ENCODE measurements at places on chromosomes 1 and 21.

DNA sequence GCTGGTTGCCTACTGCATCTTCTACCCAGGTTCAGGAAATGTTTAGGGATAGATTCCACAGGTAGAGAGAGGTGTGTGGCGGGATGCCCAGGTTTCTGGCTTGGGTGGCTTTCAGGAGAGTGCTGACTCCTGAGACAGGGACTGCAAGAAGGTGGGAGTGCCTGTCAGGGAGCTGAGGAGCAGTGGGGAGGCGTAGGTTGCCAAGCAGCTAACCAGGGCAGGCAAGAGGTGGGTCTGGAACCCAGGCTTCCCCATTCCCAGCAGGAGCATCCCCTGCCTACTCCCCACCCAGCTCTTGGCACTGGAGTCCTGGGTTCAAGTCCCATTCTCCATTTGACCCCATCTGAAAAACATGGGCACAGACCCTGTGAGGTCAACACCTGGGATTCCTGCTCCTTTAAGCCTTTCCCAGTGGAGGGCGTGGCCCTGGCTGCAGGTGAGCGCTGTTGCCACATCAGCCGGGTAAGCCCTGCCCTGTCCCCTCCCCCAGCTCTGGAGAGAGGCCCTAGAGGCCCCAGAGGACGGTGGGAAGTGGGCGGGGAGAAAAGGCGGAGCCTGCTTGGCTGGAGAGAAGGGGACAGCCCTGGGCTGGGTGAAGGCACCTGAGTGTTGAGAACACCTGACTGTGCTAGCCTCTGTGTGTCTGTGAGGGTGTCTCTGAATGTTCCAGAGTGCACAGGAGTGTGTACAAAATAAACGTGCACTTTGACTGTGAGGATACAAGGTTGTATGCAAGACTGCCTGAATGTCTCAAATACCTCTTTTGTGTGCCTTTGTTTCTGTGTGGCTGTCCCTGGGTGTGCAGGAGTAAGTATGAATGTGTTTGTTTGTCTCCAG is 14.0 kb upstream of the SYNC start:
- DNase-seq = no peak

DNA sequence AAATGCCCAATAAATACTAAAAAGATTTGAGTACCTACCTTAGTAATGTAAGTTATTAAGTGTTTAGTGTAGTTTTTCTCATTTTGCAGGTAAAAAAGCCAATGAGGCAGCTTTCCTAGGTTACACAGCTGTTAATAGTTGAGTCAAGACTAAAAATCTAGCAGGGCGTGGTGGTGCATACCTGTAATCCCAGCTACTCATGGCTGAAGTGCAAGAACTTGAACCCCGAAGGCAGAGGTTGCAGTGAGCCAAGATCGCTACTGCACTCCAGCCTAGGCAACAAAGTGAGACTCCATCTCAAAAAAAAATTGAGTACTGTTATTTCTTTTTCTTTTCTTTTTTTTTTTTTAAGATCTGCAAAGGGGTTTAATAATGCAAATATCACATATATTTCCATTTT is 7.7 kb downstream of the YBX1 start:
- no peak for DNase-seq

- DNase-seq = no peak
Observed at GRCh38 chr1:85330214-85330631, 53.8 kb upstream of the BCL10 start.

DNA sequence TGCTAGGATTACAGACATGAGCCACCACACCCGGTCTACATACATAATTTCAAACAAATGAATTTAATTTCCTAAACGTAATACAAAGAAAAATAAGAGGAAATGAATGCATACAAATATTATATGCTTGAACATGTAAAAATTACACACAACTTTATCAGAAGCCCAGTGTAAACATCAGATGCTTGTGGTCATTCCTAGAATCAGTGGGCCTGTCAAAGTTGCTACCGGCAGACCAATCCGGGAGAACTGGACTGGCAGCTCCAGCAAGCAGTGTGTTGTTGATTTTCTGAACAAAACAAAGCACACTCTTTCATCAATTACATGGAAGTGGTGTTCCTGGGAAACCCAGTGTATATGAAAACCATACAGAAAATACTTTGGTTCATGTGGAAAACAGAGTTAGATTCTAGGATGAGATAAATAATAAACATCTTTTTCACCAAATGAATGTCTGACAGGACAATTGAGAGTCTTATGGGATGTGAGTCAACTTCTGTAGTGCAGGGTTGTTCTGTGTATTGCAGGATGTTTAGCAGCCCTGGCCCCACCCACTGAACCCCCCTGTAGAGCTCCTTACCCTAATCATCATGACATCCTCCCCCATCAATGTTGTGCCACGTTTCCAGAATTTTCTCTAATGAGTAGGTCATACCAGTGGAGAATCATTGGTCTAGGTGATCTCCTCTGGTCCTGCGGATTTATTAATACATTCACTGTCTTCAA is 33.8 kb downstream of the MFSD2A start:
- DNase-seq = no peak

- no peak for DNase-seq
Observed at GRCh38 chr1:228410671-228411070, 4.0 kb upstream of the TRIM11 start.

DNA sequence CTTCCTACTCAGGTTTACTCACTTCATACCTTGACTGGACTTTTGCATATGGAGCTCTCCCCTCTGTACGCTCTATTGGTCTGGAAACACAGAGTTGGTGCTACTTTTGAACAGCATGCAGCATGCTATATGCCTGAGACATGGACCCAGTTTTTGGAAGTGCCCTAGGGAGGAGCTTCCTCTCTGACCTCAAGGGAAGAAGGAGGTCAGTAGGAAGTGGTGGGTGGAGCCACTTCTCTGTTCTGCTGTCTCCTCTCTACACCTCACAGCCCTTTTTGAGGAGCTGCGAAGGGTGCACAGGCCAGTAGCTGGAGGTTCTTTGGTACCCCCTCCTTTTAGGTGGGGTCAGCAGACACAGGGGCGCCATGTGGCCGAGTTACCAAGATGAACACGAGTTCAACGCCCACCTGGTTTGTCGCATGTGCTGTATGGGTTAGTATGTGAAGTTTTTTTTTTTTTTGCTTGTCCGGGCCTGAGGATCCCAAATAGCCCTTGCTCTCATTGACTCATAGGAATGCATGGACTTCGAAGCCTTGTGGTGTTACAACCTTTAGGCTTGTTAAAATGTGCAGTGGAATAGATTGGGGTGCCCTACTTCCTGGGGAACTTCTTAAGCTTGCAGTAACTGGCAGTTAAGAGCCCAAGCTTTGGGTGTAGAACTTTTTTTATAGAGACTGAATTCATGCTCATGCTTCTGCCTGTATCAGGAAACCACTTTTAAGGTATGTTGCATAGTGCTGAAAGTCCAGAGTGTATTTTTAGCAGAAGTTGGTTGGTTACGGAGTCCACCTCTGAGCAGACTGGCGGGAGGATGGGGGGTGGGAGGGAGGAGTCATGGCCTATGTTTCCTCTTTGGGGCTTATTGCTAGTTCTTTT is 10.7 kb downstream of the MACF1 start:
- DNase-seq = no peak

GRCh38 chr1:112807999-112808398 is 92.9 kb upstream of the PPM1J start:
- no peak for DNase-seq

GRCh38 chr1:93817819-93818569 is 61.0 kb downstream of the DNTTIP2 start:
- DNase-seq = no peak

DNA sequence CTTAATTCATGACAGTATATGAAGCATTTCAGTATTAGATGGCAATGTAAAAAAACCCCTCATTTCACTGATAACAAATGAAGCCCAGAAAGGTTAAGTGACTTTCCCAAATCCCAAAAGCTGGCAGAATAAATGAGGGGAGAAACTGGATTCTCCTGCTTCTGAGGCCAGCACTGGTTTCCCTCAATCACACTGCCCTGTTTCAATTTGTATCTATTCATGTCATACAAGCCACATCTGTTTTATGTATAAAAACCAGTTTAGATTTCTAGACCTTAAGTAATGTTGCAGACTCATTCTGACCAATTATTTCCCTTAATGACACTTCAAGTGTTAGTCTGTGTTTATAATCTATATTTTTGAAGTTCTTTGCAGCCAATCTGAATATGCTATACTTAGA is 16.8 kb downstream of the PLPPR4 start:
- no peak for DNase-seq

DNA sequence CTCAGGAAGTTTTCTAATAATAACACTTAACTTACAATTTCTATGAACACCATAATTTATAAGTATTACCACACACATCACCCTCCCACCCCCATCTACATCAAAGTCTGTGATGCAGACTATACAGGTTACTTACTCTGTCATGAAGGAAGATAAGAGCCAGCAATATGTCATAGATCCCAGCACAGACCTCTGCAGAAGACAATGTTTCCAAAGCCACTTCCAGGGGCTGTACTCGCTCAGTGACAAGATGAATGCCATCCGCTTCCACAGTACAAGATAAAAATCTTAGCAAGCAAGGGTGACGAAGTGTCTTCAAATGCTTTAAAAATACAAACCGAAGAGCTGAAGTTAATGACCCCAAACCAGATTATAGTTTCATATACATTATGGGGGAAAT is 15.2 kb downstream of the SCYL3 start:
- no peak for DNase-seq

- no peak for DNase-seq
Observed at GRCh38 chr1:89918127-89918793, 76.7 kb upstream of the ZNF326 start.

GRCh38 chr1:160570840-160571239 is 8.5 kb downstream of the CD84 start:
- DNase-seq = no peak

DNA sequence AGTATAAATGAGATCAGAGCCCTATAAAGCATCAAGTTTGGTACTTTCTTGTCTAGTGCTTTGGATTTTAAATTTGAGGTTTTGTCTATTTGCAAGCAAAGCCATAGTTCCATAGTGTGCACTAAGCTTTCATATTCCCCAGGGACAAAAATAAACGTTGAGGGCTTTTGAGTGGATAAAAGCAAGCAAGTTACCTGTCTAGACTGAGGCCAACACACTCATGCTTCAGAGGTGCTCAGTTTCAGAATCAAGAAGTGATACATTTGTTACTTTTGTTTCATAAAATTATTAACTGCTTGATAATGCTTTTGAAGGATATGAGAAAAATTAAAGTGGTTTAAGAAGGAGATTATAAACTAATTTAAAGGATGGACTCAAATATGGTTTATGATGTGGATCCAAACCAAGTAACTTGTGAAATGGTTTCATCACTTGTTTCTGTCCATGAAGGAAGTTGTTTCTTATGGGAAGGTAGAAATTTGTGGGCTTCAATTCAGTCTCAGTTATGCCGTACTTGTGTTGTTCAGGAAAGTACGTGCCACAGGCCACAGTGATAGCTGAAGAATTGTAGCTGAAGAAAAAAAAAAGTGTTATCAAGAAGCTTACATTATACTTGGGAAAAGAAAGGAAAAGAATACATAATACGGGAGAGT is 71.2 kb downstream of the CHRM3 start:
- DNase-seq = no peak

DNA sequence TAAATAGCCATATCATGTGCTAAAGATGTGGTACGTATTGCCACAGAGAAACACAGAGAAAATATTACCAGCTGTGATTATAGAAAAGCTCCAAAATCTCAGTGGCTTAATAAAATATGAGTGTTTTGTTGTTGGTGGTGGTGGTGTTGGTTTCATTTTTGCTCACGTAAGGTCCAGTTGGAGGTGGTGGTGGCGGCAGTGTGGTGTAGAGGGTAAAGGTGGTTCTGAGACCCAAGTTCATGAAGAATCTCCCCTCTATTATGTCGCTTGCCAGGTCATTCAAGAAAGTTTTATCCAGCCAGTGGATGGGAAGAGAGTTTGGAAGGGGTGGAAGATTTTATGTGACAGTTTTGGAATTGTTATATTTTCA is 217.6 kb upstream of the SAMSN1 start:
- no peak for DNase-seq

DNA sequence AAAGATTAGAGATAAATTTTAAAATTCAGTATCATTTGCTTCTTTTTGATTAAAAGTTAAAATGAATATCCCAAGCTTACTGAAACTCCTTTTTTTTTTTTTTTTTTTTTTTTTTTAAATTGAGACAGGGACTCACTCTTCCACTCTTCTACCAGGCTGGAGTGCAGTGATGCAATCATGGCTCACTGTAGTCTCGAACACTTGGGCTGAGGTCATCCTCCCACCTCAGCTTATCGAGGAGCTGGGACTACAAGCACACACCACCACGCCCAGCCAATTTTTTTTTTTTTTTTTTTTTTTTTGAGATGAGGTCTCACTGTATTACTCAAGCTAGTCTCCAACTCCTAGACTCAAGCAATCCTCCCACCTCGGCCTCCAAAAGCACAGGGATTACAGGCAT is 92.1 kb upstream of the RGS18 start:
- no peak for DNase-seq

- no peak for DNase-seq
Observed at GRCh38 chr1:180312926-180313325, 82.9 kb downstream of the LHX4 start.

GRCh38 chr21:32457360-32457840 is 44.9 kb downstream of the EVA1C start:
- DNase-seq = no peak

GRCh38 chr1:159700312-159700711 is 14.1 kb downstream of the CRP start:
- no peak for DNase-seq

All from activated CD8-positive, alpha-beta memory T cell treated with anti-CD3 and anti-CD28 coated beads for 1 hour (primary cell).